ENCODE measurements at places on chromosomes 6 and 20.

DNA sequence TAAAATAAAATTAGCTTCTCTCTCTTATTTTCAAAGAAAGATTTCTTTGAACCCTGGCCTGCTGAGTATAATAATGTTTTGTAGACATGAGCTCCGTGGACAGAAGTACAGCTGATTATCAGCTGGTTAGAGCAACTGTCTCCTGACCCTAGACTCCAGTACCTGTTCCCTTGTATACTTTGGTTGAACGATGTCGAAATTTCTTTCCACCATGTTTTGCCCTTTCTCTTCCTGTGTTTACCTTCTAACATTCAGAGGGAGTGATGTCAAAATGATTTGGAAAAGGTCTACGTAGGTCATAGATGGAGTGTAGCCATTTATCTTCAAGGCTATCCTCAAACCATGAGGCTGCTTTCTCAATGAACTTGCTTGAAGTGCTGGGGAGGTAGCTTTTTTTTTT, 16.8 kb upstream of the ADTRP start:
- DNase-seq: no peak

DNA sequence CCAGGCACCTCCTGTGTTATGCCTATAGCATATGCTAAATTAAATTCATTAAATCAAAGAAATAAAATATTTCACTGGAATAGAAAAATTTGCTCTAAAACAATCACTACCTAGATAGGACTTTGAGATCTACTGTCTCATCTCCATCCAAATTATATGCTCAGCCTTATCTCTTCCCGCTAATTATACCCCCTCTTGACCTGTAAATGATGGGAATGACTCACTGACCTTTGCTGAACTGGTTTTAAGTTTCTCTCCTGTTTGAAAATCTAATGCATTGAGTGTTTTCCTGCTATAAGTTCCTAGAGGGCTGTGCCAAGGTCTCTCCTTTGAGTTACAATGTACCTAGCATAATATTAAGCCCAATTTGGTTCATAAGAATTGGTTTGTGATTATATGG, 110.1 kb downstream of the BMP2 start:
- DNase-seq: no peak

DNA sequence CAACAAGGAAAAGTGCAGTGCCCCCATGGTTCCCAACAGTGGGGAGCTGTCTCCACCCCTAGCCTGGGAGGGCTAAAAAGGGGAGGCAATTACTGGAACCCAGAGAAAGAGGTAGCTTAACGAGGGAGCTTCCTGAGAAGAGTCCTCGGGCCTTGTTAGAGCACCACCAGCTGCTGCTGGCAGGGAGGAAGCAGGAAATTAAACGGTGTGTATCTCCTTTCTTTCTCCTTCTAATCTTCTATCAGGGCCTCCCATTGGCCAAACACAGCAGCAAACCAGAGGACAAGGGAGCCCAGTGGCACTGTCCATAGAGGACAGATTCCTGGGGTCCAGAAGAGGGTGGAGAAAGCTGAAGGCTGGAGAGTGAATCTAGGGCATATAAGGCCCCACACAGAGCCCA, 7.6 kb upstream of the BTN2A2 start:
- DNase-seq: no peak

GRCh38 chr20:41229259-41229658, 88.3 kb downstream of the ZHX3 start:
- no peak for DNase-seq

GRCh38 chr6:24905483-24905882, 30.3 kb downstream of the RIPOR2 start:
- no peak for DNase-seq

DNA sequence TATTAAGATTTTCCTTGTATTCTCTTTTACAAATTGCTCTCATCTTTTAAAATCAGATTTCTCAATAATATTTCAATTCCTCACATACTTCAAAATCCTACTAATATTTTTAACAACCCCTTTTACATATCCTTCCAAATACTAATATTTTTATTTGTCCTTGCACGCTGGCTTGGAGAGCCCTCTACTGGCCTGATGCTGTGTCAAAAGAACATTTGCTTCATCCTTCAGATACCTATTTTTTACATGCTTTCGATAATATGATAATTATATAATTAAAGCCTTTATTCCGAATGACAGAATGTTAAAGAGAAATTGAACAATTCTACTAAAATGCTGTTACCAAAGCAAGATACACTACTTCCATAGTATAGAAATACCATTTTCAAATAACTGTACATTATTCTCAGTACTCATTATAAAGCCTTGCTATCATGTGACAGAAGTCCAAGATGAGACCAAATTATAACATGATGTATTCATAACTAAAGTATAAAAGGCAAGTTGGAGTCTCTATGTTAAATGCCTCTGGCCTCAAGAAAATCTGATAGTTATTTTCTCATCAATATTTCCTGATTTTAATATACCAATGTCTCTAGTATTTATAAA, 39.0 kb upstream of the PLN start:
- DNase-seq: no peak
